ENCODE measurements at places on chromosomes 7 and 10.

GRCh38 chr7:139855498-139856270 lies 26.6 kb downstream of the TBXAS1 start:
- no peak for DNase-seq

- peak; percentile 69 for DNase-seq
These were observed 25.0 kb downstream of the ABLIM1 start for GRCh38 chr10:114632869-114633715.

DNA sequence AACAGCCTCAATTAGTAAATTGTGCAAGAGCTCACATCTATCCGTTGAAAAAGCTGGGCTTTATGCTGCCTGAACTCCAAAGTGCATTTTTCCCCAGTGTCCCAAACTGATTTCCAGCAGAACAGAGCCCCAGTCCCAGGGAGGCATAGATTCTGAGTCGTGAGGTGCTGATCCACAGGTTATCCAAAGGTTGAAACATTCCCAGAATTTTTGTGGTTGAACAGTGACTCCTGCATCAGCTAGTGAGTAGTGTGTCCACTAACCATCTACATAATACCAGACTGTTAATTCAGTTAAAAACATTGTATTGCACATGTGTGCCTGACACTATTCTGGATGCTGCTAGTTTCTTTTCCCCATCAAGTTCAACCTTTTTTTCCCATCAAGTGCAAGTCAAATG lies 761.5 kb downstream of the GATA3 start:
- DNase-seq: no peak

DNA sequence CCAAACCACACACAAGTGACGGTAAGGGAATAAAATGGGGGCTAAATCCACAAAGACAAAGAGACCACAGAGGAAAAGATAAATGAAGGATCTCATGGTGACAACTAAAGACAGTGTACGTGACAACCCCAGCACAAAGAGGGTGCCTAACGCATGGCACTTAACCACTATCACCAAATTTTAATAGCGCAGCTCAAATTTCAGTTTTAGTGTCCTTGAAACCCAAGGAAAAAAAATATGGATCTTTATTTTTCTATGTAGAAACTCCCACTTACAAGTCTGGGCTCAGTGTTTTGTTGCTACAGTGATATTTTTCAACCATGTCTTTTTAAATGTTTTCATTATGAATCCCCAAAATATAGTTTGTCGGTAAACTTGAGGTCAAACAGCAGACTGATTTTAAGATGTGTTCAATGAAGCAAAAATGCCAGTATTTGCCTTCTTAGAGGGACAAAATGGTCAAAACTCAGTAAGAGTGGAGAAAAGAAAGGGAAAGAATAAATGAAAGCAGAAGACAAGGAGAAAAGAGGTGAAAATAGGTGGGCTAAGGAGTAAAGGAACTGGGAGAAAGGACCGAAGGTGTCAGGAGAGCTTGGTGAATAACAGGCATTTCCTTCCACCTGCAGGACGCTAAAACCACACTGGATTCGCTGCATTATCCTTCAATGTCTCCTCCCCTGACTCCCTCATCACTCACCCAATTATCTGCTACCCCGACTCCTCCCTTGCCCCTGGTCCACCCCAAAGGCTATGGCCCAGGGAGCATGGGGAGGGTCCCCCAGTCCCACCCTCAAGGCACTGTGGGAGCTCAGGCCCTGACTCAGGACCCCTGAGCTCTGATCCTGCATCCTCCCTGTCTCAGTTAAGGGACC lies 3.5 kb downstream of the ASB13 start:
- DNase-seq: no peak

DNA sequence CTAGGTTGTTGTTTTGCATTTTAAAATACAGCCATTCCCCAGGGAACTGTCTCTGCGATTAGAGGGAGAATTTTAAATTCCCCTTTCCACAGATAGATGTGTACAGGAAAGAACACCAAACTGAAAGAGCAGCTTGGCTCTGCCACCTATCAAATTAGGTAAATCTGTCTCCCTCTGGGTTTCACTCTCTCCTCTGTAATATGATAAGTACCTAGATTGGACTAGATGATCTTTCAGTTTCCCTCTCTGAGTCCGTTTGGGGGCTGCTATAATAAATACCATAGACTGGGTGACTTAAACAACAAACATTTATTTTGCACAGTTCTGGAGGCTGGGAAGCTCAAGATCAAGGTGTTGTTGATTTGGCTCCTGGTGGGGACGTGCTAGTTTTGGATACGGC lies 186.0 kb downstream of the KIF20B start:
- DNase-seq: no peak

DNA sequence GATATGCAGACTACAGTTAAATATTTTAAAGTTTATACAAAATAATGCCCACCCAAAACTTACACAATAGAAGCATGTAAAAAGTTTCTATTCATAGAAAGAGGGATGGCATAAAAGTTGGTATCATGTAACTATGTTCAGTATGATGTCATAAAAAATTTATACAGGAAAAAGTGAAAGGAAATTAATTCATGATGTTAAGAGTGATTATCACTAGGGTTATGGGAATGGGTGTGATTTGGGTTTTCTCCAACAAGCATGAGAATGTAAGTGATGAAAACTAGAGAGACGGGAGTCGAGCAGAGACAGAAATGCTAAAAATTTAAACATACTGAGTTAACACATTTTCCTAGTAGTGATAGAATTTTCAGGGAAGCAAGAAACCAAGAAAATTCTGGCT lies 52.7 kb downstream of the GDI2 start:
- DNase-seq: no peak

DNA sequence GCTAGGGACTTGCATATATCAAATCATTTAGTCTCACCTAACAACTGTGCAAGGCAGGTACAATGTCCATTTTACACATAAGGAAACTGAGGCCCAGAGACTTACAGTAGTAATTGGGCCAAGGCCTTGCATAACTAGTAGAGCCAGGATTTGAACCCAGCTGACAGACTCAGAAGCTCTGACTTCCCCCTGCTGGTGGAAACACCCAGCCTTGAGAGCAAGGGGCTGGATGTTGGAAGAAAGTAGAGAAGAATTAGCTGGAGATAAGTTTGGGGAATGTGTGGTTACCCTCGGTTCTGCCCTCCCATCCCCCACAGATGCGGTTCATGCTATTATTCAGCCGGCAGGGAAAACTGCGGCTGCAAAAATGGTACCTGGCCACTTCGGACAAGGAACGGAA lies 2.0 kb downstream of the AP1S1 start:
- DNase-seq: no peak

- no peak for DNase-seq
These were observed 4.0 kb upstream of the TMEM106B start for GRCh38 chr7:12207046-12207445.

- no peak for DNase-seq
These were observed 38.8 kb downstream of the RAMP3 start for GRCh38 chr7:45196374-45196773.

- DNase-seq: no peak
These were observed 23.4 kb downstream of the AIFM2 start for GRCh38 chr10:70109064-70109729.

GRCh38 chr10:122264436-122264835 lies 6.7 kb upstream of the BTBD16 start:
- no peak for DNase-seq

- DNase-seq: no peak
These were observed 3.1 kb downstream of the STRA8 start for GRCh38 chr7:135236727-135237126.

DNA sequence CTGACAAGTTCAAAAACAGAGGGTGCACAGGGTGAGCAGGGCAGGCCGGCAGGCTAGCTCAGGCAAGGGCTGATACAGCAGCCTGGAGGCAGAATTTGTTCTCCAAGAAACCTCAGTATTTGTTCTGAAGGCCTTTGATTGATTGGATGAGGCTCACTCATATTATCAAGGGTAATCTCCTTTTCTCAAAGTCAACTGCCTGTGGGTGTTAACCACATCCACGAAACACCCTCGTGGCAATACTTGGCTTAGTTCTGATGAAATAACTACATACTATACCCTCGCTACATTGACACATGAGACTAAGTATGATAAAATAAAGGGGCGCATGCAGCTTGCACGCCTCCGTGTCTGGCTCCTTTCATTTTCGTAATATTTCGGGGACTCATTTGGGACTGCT lies 4.4 kb upstream of the PPP2R2D start:
- DNase-seq: no peak

DNA sequence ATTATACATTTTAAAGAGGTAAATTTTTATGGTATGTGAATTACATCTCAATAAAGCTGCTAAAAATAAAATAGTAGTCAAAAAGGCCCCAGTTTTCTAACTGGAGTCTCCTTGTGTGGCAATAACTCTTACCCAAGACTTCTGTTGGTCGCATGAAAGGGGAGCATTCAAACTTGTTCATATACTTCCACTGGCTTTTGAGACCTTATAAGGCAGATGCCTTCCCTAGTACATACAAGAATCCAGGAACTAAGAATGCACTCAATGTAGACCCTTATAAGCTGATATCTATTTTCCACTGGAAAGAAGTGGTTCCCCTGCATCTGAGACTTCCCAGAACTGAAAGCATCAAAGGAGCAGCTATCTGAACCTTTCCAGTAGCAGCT lies 13.0 kb downstream of the BCAP29 start:
- DNase-seq: no peak

DNA sequence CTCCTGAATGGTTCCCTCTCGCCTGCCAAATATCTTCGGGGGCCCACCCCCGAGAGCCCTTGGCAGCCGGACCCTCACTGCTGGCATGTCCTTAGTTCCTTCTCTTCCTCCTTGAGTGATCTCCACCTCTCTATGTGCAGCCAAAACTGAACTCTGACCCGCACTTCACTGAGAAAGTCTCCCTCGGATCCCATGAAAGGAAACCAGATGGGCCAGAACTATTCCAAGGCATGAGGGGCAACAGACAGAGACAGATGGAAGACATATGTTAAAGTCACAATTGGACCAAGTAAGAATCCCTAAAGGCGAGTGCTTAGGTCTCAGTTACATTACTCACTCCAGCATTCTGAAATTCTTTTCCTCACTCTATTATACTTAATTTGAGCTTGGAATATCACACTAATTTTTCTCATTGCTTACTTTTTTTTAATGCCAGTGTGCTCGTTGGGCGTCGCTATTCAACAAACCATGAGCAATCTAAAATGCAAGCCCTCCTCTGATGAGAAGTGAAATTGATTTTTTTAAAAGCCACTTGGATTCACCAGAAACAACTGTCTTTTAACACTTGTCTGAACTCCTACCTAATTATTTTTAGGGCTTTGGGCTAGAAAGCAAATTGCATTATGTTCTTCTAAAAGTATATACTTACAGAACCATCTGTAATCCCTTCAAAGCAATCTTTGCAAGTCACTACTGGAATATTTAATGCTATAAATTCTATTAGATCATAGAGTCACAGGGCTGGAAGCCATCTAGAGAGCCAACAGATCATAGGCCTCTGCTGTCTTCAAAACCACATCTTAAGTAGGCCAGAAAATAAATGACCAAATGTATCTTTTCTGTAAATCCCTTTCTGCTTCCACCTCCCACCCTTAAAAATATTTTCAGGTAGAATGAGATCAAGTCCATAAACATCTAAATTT lies 43.3 kb upstream of the EZH2 start:
- DNase-seq: no peak

GRCh38 chr10:4093438-4093837 lies 308.4 kb upstream of the KLF6 start:
- no peak for DNase-seq

DNA sequence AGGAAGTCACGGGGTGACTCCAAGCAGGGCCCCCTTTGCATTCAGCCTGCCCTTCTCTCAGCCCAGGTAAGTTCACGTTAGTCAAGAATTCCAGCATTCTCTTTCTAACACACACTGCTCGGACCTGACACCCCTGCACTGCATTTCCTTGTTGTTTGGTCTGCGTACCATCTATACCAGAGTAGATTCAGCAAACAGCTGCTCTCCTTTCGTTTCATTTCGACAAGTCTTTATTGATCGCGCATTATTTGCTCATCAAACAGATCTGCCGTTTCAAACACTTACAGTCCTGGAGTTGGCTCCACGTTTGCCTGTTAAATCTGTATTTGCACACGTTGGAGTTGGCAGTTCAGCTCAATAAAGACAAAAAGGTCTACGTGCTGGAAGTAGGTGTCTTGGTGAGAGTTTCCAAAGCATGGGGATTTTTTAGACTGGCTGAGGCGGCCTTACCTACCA lies 495.1 kb downstream of the RPS24 start:
- DNase-seq: no peak

DNA sequence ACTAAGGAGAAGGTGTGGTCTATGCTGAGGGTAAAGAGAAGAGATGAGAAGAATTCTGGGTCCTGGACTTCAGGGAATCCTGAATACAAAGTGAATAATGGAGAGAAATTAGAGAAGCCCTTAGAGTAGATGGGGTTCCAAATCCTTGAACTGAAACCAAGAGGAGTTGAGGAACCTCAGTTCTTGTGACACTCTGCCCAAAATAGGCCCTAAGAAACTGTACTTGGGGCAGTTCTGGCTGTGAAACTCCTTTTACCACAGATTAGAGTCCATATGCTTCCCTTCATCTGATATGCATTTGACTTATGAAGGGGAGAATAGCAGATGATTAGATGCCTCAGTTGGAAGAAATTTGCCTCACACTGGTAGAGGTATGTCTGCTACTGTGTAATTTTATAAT lies 19.0 kb downstream of the TES start:
- no peak for DNase-seq

GRCh38 chr7:37916673-37917660 lies at the start of gene SFRP4:
SFRP4 (minus strand) TSS chr7:37916817; CDS start chr7:37916537, 280 bp downstream.
- DNase-seq: no peak

DNA sequence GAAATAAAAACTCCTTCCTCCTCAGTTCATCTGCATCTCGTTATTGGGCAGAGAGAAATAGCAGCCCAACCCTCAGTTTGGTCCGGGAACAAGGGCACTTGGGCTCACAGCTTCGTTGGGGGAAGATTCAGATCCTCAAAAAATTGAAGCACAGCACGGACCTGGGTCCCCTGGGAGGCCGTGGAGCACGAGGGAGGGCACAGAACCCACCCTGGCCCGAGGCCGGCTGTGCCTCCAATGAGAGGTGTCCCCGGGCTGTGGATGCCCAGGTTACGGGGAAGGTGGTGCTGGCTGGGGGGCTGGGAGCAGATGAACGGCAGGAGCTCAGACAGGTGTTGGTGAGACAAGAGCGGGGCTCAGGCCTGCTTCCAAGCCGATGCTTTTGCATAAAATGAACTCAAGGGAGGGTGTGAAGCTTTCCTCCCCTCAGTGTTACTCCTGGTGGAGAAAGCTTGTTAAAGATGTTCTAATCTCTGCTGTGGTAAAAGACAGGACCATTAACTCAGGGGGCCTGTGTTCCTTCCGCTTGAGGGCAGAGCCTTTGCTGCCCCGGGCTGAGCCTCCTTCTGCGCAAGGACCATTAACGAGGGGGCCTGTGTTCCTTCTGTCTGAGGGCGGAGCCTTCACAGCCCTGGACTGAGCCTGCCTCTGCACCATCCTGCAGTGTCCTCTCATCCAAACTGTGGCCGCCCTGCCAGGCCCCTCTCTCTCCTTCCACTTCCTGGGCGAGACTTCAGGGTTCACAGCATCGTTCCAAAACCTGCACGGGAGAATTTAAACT lies 302.2 kb downstream of the ADARB2 start:
- no peak for DNase-seq

GRCh38 chr7:94923412-94923811 lies 16.0 kb downstream of the PPP1R9A start:
- DNase-seq: no peak

GRCh38 chr7:128167791-128168666 lies 73.0 kb upstream of the LEP start:
- DNase-seq: no peak

GRCh38 chr10:84991301-84991700 lies 662.9 kb downstream of the CCSER2 start:
- DNase-seq: no peak

GRCh38 chr10:109934958-109935793 lies 11.9 kb upstream of the XPNPEP1 start:
- DNase-seq: no peak

Measured in AG04450 (cell line).